ENCODE measurements at places on chromosomes 12 and 14.

- DNase-seq = no peak
Measured at GRCh38 chr12:29208060-29208459, 59.0 kb downstream of the FAR2 start.

DNA sequence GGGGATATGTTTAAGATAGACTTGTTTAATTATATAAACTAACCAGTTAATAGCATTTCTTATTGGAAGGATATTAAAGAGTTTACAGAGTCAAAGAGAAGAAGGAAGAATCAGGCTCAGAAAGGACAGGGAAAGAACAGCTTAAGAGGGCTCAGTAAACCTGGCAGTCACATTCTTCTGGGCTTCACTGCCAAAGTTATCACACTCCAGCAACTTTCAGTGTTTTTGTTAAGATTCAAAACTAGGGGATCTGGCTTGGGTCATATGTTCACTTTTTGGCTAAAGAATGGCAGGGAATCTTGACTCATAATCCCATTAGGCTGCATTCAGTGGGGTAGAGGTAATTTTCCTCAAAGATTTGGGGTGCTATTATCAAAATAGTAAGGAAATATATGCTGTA, 312.3 kb downstream of the RAD51B start:
- no peak for DNase-seq

GRCh38 chr12:106063826-106064720, 74.7 kb downstream of the NUAK1 start:
- no peak for DNase-seq

DNA sequence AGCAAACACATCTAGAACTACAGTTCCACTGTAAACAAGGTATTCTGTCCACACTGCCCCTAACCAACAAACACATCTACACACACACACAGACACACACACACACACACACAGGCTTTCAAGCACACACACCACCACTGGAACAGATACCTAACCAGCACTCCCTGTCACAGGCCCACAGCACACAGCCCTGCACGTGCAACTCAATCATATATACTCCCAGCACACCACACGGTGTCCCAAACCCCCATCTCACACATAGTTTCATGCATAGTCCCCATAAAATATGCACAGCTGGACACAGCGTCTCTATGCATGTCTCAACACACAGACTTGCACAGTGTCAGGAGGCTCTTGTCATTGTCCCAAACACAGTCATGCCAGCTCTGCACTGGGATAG, 27.6 kb downstream of the KRT8 start:
- no peak for DNase-seq

GRCh38 chr14:80923368-80923767, 18.2 kb downstream of the CEP128 start:
- no peak for DNase-seq

DNA sequence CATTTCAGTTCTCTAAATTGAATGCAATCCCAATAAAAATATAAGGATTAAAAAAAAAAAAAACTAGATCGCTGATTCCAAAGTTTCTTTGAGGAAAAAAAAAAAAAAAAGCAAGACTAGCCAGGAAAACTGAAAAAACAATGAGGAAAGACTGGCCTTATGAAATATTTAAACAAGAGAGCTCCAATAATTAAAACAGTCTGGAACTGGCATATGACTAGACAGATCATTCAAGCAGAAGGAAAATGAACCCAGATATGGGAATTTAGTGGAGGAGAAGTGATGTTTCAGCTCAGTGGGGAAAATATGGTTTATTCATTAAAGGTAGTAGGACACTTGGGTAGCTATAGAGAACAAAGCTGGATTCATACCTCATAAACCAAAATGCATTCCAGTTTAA, 42.0 kb upstream of the TBC1D15 start:
- no peak for DNase-seq

DNA sequence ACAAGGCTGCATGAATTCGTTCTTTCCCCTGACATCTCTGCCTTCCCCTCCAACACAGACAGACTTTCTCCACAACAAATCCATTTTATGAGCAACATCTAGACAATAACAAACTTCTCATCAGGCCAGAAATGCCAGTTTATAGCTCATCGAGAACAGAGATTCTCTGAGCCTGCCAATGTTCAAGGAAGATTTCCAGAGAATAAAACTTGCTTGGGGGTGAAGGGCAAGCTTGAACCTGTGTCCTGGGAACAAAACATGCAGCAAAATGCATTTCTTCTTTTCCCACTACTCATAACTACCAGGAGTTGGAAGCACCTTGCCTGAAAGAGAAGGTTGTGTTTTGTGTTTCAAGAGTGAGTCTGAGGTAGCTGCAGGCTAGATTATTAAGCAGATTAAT, 6.8 kb downstream of the MAP1LC3B2 start:
- DNase-seq = no peak

- no peak for DNase-seq
Measured at GRCh38 chr12:89861086-89861485, 152.4 kb upstream of the ATP2B1 start.

DNA sequence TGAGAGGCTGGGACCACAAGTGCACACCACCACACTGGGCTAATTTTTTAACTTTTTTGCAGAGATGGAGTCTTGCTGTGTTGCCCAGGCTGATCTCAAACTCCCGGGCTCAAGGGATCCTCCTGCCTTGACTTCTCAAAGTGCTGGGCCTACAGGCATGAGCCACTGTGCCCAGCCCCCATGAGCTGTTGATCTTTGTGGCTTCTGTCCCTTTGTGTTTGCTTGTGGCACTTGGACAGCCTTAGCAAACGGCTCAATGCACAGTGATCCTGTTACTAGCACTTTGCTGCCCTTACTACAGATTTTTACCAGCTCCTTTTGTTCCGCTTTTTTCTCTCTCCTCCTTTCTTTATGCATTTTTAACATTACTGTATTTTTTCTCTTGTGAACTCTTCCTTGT, 25.3 kb upstream of the EVL start:
- DNase-seq = no peak
